G401 (cell line): ENCODE measurements at places on chromosomes 5 and 9. TPM values are rescaled to one million over a fixed set of nuclear protein-coding genes. Genes with fewer than 3 reads are reported as not detected.
A peak's percentile ranks its signal among the peaks of the same experiment; 100 is the strongest.

GRCh38 chr9:4425319-4426045 is 64.8 kb upstream of the SLC1A1 start:
- no peak for DNase-seq

DNA sequence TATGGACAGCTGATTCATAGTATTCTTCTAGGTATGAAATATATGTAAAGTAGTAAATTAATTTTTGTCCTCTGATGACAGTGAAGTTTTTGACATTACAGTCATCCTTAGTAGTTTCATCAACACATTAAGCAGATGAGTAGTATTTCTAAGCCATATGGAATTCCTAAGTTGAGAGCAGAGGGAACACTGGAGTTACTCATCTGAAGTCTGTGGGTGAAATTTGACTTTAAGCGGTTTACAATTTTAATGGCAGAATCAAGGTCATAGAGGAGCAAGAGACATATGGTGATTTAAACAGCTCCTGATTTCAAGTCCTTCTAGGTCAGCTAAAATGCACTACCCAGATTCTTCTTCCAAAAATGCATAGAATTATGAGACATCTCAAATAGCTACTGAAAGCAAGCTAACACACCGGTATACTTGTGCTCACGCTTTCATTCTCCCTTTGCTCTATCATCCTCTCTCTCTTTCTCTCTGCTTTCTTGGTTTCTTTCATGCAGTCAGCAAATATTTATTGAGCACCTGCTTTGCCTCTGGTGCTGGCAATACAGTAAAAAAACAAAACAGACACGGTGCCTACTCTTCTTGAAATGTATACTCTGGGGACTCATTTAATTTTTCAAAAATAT is 235.9 kb downstream of the FER start:
- no peak for DNase-seq

GRCh38 chr5:43401827-43402226 is 10.4 kb downstream of the CCL28 start:
- DNase-seq = no peak

DNA sequence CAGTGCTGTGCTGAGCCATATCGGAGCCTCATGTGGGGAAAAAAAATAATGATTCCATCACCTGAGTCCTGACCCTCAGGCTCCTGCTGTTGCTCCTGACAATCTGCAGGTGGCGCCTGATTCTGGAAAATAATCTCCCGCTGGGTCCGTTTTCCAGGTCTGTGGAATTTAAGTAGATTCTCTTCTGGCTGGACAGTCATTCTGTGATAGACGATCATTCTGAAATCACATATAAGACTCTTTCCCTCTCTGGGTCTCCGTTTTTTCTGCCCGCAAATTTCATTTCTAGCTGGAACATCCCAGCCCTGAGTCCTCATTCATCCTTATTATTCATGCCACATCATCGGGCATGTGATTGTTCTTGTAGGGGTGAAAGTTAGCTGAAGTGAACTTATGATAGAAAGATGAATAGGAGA is 22.1 kb upstream of the STXBP1 start:
- peak; percentile 91 for DNase-seq

The CCDC192 gene
- total RNA-seq = not detected in 2 replicates
